ENCODE measurements at places on chromosomes 13 and 19.

DNA sequence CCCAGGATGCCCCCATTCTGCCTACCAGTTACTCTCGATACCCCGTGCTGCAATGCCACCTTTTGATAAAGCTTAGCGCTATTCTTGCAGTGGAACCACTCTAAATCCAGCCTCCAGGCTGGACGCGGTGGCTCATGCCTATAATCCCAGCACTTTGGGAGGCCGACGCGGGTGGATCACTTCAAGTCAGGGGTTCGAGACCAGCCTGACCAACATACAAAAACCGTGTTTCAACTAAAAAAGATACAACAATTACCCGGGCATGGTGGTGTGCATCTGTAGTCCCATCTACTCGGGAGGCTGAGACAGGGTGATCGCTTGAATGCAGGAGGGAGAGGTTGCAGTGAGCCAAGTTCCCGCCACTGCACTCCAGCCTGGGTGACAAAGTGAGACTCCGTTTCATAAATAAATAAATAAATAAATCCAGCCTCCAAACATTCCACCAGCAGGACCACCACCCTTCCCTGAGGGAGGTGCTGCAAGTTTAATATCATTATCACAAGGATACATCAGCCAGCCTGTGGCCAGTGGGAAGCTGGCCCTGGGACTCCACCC, 27.7 kb downstream of the CYP2B6 start:
- DNase-seq = no peak

- DNase-seq = no peak
Measured at GRCh38 chr13:32316028-32316339, 676 bp downstream of the BRCA2 start.

- no peak for DNase-seq
Measured at GRCh38 chr13:97896446-97896845, 57.0 kb upstream of the IPO5 start.

DNA sequence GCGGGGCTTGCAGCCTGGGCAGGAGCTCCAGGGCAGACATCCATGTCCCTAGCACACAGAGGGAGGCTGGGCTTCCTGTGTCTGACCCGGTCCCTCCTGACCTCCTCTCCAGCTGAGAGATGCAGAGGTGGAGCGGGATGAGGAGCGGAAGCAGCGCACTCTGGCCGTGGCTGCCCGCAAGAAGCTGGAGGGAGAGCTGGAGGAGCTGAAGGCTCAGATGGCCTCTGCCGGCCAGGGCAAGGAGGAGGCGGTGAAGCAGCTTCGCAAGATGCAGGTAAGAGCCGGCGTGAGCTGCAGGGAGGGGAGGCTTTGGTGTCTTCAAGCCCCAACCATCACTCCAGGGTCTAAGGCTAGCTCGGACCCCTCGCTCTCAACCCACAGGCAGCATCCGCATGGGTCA, 38.4 kb downstream of the KCNC3 start:
- no peak for DNase-seq

DNA sequence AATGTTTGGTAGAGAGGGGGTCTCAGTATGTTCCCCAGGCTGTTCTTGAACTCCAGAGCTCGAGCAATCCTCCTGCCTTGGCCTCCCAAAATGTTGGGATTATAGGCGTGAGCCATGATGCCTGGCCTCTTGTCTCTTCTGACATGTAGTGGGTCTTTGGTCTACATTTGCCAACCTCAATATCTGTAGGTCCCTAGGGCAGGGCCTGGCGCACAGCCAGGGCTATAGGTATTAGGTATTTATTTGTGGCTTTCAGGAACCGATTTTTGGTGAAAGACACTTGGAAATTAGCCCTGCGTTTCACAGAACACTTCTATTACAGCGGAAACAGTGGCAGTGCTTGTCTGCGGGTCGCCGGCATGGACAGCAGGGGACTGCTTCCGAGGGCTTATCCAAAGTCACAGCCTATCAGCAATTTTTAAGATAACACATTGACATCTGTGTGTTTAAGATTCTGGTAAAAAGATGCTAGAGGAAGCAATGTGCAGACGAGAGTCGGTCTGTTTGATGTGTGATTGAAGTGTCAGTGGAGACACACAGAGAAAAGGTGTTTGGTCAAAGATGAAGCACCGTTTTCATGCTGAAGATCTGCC, 14.5 kb downstream of the ZNF536 start:
- DNase-seq = no peak

DNA sequence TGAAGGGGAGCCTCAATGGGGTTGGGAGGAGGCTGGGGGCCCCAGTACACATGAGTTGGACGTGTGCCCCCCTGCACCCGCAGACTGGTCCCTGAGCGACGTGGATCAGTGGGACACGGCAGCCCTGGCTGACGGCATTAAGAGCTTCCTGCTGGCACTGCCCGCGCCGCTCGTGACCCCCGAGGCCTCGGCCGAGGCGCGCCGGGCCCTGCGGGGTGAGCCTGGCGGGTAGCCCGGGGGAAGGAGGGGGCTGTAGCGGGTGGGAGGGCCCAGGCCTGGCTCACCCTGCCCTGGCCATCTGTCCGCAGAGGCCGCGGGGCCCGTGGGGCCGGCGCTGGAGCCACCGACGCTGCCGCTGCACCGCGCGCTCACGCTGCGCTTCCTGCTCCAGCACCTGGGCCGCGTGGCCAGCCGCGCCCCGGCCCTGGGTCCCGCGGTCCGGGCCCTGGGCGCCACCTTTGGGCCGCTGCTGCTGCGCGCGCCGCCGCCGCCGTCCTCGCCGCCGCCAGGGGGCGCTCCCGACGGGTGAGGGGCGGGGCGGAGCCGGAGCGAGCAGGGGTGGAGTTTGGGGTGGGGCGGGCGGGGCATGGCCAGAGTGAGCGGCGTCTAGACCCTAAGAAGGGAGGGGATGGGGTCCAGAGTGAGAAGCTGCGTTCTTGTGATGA, 8.1 kb downstream of the PIK3R2 start:
- DNase-seq = peak; percentile 66

GRCh38 chr13:40666045-40666932, at the start of gene FOXO1:
FOXO1 (minus strand) TSS chr13:40666641; CDS start chr13:40666212, 429 bp downstream.
- peak; percentile 88 for DNase-seq

DNA sequence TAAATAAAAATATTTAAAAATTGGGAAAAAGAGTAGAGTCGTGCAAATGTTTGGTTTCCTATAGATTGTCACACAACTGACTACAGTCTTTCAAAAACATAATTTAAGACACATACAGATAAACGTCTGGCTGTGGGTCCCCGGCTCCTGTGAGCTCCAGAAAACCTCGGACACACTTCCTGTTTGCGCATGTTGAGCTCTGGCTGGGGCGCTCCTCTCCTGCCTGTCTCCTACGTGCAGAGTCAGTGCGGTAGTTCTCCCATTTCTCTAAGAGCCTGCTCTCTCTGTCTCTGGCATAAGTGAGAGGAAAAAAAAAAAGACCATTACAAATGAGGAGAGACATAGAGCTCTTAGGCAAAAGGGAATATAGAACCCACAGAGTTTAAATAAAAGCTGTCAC, 128.2 kb upstream of the OBI1 start:
- no peak for DNase-seq

- no peak for DNase-seq
Measured at GRCh38 chr13:91709180-91709579, 310.8 kb downstream of the GPC5 start.

DNA sequence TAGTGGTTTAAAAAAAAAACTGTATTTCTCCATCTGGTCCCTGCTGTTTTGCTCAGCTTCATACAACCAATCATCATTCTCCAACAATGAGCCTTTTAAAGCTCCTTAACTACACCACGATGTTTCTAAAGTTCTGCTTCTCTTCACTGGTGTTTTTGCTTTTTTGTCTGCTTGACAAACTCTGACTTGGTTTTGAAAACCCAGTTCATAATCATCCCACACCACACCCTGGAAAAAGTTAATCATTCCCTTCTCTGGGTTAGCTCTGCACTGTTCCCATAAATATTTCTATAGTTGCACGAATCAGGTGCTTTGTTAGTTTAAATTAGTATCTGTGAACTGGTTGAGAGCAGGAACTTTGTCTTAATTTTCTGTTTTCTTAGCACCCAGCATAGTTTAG, 217.1 kb downstream of the ENOX1 start:
- DNase-seq = no peak

DNA sequence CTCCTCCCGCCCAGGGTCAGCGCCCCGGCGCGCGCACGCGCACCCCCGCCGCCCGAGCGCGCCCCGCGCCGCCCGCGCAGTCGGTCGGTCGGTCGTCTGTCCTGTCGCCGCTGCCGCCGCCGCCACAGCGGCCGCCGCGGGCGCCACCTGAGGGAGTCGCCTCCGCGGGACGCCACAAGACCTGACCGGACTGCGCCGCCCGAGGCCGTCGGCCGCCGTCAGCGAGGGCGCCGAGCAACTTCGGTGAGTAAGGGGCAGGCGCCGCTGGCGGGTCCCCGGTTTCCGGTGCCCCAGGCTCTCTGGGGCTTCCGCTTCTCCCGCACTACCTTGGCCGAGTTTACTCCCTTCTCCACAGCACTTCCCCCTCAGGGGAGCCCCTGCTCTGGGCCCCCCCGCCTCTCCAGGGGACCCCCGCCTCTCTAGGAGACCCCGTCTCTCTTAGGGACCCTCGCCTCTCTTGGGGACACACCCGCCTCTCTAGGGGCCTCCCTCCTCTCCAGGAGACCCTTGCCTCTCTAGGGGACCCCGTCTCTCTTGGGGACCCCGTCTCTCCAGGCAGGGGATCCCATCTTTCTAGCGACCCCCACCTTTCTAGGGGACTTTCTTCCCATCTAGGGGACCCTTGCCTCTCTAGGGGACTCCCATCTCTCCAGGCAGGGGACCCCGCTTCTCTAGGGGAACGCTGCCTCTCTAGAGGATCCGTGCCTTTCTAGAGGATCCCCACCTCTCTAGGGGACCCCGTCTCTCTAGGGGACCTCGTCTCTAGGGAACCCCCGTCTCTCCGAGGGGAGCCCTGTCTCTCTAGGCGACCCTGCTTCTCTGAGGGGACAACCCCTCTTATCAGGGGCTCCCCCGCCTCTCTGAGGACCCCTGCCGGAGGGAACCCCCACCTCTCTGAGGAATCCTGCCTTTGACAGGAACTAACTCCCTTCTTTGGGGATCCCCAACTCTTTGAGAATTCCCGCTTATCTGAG, 19.3 kb upstream of the GATAD2A start:
- no peak for DNase-seq

- DNase-seq = no peak
Measured at GRCh38 chr19:11984986-11985385, 20.1 kb downstream of the ZNF763 start.

GRCh38 chr13:26785838-26786630, 25.4 kb upstream of the GPR12 start:
- DNase-seq = peak; percentile 54

GRCh38 chr13:50011461-50011860, 3.8 kb upstream of the KCNRG start:
- no peak for DNase-seq

Measured in EH (cell line).